ENCODE measurements at places on chromosomes 11 and 22.
A peak's percentile ranks its signal among the peaks of the same experiment; 100 is the strongest.

DNA sequence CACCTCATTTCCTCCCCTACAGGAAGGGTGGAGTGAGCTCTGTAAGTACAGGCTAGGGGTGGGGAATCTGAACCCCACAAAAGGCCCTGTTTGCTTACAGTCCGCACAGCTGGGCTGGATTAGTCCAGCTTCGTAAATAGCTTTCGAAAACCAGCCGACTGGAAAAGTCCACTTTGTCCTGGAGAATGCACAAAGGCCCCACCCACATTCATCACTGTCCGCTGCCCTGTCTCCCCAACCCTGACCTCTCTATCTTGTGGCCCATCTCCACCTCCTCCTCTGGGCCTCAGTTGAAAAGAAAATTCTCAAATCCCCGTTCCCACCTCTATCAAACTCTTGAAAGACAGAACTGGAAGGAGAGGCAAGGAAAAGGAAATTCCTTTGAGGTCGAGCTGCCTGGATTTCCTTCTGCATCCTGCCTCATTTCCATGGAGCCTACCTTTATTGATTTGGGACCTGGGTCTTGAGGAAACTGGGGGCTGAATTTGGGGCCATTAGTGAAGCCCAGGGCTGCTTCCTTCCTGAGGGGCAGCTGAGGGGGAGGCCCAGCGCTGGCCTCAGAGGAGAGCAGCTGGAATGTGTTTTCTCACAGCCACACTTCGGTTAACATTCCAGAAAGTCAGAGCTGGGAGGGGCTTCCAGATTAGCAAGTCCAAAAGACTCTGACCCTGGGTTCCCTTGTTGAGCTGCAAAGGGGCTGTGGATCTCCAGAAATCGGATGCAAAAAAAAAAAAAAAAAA is 147.6 kb downstream of the FBXO7 start:
- DNase-seq: no peak

DNA sequence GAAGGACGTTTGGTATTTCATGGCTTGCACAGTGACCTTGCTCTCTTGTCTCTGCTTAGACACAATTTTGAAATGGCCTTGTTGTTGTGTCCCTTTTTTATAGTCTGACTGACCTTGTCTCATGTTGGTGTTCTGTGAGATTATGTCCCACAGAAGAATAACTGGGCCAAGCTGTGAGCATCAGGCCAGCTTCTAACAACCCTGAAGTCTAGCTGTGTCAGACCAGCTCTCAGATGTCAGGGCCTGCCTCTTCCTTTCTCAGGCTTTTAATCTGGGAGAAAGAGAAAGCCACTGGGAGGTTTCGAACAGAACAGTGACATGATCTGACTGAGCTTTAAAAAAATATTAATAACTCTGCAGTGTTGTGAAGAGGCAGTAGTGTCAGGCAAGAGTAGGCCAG is 2.0 kb upstream of the UEVLD start:
- DNase-seq: no peak

DNA sequence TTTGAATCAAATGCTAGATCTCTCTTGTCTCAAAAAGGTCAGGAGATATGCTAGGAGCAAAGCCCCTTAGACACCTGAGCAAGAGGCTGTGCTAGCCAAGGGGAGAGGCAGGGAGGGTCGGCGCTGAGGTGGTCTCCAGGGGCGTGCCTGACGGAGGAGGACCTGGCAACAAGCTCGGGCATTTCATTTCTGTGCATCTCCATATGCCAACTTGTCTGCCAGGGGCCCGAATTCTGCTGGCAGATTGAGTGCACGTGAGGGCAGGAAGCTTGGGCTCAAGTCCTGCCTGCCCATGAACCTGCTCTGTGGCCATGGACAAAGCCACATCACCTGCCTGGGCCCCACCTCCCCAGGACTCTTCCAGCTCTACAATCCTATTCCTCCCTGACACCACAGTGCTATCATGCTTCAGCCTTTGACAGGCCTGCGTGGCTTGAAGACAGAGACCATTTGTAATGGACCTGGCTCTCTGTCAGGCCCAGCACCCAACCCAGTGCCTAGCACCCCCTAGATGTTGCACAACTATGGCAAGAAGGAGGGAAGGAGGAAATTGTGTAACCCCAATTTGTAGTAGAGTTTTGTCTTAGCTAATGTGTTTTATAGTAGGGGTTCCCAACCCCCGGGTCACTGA is 16.3 kb upstream of the VSIG10L2 start:
- DNase-seq: no peak

GRCh38 chr11:109305009-109305408 is 117.0 kb upstream of the C11orf87 start:
- no peak for DNase-seq

- DNase-seq: no peak
Measured at GRCh38 chr22:43391306-43391705, 20.5 kb upstream of the MPPED1 start.

- DNase-seq: no peak
Measured at GRCh38 chr11:15780382-15780781, 576.0 kb downstream of the SOX6 start.

- no peak for DNase-seq
Measured at GRCh38 chr11:46342239-46342638, 5.0 kb upstream of the DGKZ start.

DNA sequence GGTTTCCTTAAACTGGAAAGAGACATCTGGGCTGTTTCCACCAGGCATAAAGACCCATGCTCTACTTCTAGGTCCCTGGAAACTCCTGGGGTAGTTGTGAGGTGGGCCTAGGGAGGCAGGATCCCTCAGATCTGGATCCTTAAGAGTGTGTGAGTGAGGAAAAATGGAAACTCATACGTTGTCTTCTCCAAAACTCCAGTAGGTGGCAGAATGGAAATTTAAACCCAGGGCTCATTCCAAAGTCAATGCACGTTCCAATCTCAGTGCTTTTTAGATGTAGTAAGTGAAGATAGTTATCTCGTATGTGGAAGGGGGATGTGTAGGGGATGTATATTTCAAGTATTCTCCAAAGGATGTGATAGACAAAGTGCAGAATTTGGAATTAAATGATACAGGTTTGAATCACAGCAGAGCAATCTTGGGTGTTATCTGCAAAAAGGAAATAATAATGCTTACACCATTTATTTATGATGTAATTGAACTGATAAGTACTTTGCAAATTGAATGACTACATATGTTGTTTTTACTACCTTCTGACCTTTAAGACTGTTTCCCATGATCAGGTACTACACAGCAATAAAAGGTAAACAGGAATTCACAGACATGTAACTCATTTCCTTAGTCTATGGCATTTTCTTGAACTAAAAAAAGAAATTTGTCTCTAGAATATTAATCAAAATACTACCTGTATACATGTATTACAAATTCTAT is 13.1 kb upstream of the MMP1 start:
- DNase-seq: no peak

- no peak for DNase-seq
Measured at GRCh38 chr22:26229910-26230309, 60.6 kb downstream of the SEZ6L start.

GRCh38 chr11:108237058-108237481 is 14.2 kb downstream of the ATM start:
- DNase-seq: no peak

DNA sequence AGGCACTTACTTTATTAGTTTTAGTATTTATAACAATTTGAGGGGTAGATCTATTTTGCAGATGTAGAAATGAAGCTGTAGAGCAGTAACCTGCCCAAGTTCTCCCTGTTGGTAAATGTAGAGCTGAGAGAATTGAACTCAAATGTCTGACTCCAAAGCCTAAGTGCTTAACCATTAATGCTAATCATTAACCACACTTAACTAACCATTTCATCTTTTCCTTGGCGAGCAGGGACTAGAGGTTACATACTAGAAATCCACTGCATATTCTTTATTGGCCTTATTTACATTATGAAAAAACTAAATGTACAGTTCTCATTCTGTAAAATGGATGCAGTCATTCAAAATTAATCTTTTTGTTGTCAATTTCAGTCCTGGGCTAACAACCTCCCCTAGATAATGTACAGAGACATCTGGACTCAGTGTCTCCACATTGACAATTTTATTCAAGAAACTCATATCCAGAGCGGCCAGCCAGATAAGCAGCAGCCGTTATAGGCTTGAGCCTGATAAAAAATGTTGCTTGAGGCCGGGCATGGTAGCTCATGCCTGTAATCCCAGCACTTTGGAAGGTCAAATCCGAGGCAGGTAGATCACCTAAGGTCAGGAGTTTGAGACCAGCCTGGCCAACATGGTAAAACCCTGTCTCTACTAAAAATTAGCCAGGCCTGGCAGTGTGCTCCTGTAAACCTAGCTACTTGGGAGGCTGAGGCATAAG is 76.7 kb upstream of the PICALM start:
- DNase-seq: no peak

DNA sequence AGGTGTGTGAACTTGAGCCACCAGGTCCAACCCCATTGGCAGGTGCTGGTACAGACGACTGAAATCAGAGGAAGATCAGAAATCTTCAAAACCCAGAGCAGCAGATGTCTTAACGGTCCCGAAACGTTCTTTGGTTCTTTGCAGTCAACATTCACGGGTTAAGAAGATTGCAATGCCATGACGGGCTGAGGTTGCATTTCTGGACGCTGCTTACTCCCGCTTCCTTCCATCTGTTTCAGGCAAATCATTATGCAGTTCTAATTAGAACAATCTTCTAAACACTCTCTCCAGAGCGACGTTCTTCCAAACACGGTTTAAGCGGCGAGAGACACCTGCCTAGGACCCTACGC is 492 bp upstream of the LUZP2 start:
- DNase-seq: no peak

DNA sequence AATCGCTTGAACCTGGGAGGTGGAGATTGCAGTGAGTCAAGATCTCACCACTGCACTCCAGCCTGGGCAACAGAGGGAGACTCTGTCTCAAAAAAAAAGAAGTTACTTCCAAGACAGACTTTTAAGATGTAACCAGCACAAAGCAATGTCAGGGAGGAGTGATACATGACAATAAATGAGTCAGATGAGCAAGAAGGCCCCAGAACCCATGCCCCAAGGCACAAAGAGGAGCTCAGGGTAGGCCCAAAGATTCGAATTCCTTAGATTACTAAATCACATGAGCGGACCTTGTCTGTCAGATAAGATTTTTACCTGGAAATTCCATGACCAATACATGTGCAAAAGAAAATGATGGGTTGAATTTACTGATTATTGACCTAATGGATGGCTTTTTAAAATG is 10.5 kb upstream of the JHY start:
- no peak for DNase-seq

- peak; percentile 73 for DNase-seq
Measured at GRCh38 chr11:120511116-120511819, at the start of gene GRIK4. TSS of gene GRIK4 (plus strand) at chr11:120511748. CDS start at chr11:120660319, 148,571 bp downstream.

GRCh38 chr11:108788565-108789199 is 123.8 kb downstream of the DDX10 start:
- no peak for DNase-seq

GRCh38 chr11:8095371-8095770 is 14.4 kb downstream of the TUB start:
- DNase-seq: no peak

DNA sequence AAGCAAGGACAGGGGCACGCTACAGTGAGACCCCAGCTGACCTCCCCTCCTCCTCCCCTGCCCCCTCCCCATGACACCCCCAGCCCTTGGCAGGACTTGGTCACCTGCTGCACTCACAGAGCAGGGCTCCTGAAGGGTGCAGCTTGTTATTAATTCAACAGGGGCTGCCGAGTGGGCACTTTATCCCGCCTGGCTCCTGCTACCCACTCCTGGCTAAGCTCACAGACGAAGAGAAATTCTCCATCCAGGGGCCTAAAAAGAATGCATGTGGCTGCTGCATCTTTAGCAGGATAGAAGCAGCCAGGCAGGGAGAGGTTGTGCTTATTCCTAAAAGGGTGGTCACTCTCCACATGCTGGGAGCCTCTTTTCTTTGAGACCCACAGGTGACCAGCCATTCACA is 40.3 kb downstream of the GALNT18 start:
- no peak for DNase-seq

GRCh38 chr11:66747480-66747879 is 18.5 kb upstream of the SPTBN2 start:
- no peak for DNase-seq
